ENCODE measurements at places on chromosomes 12 and 14.

DNA sequence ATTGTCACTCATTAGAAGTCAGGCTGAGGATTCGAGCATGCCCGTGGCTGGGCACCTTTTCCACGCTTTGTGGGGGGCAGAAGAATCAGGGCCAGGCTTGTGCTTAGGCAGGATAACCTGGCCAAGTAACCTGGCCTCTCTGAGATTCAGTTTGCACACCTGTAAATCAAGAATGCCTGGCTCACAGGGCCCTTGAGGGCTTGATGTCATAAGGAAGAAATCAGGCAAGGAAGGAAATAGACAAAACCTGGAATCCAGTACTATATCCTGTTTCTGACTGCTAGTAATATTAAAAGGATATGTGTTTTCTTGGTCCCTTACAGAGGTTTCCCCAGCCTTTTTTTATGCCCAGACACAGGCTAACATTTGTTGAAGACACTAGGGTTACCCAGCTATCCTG is 91.9 kb downstream of the SAMD4A start:
- no peak for DNase-seq
- H3K27ac ChIP-seq: no peak overlapping the region
- H3K4me3 ChIP-seq: no peak overlapping the region
- H3K36me3 ChIP-seq: no peaks in the 10 kb centered on the region
- no peaks in the 10 kb centered on the region for H3K4me1 ChIP-seq
- H3K27me3 ChIP-seq: no peaks in the 10 kb centered on the region

- no peaks in the 10 kb centered on the region for H3K36me3 ChIP-seq
- H3K27ac ChIP-seq: peak overlapping the region; percentile 67
- DNase-seq: no peak
- H3K27me3 ChIP-seq: no peaks in the 10 kb centered on the region
- H3K4me1 ChIP-seq: peaks cover 11% of the 10 kb centered on the region
Observed at GRCh38 chr12:32679920-32680237, 778 bp downstream of the DNM1L start.

DNA sequence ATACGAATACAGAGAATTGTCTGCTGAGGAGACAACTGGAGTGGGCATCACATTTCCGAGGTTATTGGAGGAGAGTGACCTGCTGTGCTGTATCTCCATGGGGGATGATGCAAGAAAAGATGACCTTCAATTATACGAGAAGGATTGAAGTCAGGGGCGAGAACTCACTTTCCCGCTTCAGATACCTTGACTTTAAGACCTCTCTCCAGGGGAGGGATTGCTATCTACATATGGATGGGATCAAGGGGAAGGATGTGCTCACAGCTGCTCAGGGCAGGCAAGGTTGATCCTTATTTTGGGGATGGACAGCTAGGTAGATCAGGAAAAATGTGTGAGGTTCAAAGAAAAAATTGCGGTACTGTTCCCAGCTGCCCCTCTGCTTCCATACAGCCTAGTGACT is 24.4 kb downstream of the NEUROD4 start:
- no peaks in the 10 kb centered on the region for H3K4me1 ChIP-seq
- no peaks in the 10 kb centered on the region for H3K27me3 ChIP-seq
- DNase-seq: no peak
- no peak overlapping the region for H3K4me3 ChIP-seq
- no peaks in the 10 kb centered on the region for H3K36me3 ChIP-seq
- H3K27ac ChIP-seq: no peak overlapping the region

DNA sequence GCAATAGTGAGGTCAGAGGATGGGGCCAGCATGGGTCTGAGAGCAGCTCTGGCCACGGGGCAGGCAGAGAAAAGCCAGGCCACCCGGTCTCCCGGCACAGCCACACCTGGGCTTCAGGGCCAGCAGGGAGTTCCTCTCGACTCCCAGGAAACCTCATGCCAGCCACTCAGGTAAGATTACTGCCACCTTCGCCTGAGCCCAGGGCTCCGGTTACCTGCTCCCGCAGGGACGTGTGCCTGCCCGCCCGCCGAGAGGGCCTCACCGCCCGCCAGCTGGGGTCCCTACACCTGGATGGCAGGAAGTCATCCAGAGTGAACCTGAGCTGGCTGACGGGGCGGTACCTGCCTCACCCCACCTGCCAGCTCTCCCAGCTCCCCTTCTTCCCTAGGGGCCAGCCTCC is 7.3 kb downstream of the JAG2 start:
- H3K36me3 ChIP-seq: no peaks in the 10 kb centered on the region
- no peak overlapping the region for H3K27ac ChIP-seq
- no peak for DNase-seq
- H3K4me3 ChIP-seq: no peak overlapping the region
- peaks cover 2% of the 10 kb centered on the region for H3K27me3 ChIP-seq
- H3K4me1 ChIP-seq: no peaks in the 10 kb centered on the region

GRCh38 chr12:96164951-96165811 is 29.0 kb upstream of the ELK3 start:
- no peaks in the 10 kb centered on the region for H3K36me3 ChIP-seq
- no peak overlapping the region for H3K27ac ChIP-seq
- no peaks in the 10 kb centered on the region for H3K27me3 ChIP-seq
- no peak overlapping the region for H3K4me3 ChIP-seq
- no peaks in the 10 kb centered on the region for H3K4me1 ChIP-seq
- no peak for DNase-seq

DNA sequence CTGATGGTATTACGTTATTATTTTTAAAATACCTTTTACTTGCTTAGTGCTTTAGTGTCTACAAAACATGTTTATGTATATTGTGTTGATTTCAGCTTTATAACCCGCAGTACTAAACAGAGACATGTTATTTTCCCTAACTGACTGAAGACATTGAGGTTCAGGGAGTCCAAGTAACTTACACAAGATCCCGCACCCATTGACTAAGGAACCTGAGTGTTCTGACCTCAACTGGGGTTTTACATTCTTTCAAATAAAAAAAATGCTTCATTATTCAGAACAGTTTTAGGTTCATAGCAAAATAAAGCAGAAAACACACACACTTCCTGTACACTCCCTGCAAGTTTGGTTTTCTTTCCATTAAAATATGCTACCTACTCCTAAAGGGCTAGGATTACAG is 60.4 kb upstream of the METAP2 start:
- H3K36me3 ChIP-seq: no peaks in the 10 kb centered on the region
- no peaks in the 10 kb centered on the region for H3K27me3 ChIP-seq
- no peaks in the 10 kb centered on the region for H3K4me1 ChIP-seq

DNA sequence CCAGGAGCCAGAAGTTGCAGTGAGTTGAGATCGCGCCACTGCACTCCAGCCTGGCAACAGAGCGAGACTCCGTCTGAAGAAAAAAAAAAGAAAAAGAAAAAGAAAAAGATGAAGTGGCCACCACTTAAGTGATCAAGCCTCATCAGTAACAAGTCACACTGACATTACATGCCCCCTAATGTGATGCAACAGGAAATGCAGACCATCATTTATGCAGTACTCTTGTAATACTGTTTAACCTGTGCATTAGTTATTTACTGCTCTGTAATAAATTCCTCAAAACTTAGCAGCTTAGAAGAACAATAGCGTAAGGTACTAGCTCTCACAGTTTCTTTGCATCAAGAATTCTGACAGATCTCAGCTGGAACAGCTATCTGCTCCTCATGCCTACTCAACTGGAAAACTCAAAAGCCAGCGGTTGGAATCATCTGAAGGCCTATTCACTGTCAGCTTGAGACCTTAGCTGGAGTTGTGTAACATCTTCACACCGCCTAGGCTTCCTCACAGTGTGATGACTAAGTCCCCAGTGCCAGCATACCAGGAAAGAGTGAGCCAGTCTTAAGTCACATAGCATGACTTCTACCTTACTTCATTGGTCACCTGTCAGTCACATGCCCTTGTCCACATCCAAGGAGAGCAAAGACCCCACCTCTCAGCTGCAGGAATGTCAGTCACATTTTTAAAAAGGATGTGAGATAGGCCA is 31.5 kb downstream of the EPS8 start:
- no peak overlapping the region for H3K27ac ChIP-seq
- H3K4me1 ChIP-seq: no peaks in the 10 kb centered on the region
- DNase-seq: peak; percentile 44
- no peaks in the 10 kb centered on the region for H3K27me3 ChIP-seq
- H3K4me3 ChIP-seq: no peak overlapping the region

- no peak overlapping the region for H3K4me3 ChIP-seq
- no peaks in the 10 kb centered on the region for H3K27me3 ChIP-seq
- no peak overlapping the region for H3K27ac ChIP-seq
- peaks cover 56% of the 10 kb centered on the region for H3K36me3 ChIP-seq
Observed at GRCh38 chr14:105050551-105050897, 14.7 kb downstream of the GPR132 start.

DNA sequence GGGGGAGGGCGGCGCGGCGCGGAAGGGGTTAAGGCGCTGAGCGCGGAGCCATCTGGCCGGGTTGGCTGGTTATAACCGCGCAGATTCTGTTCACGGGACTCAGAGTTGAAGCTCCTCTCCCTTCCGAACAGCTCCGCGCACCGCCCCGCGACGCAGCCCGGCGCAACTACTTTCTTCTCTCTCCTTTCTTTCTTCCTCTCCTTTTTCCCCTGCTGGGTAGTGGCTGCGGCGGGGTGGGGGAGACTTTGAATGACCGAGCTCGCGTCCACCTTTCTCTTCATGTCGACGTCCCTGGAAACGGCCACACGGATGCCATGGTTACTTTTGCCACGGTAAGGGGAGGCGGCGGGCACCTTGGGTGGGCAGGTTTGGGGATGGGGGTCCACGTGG is at the start of gene NTF3:
NTF3 (plus strand) TSS at position 98 of the 390 bp plus-strand sequence; CDS start at position 315, 217 bp downstream.
- no peak for DNase-seq
- H3K27ac ChIP-seq: no peak within 1 kb of the TSS
- peaks cover 71% of the 10 kb centered on the region for H3K27me3 ChIP-seq
- H3K4me1 ChIP-seq: peaks cover 6% of the 10 kb centered on the region
- H3K4me3 ChIP-seq: no peak within 1 kb of the TSS
- no peaks in the 10 kb centered on the region for H3K36me3 ChIP-seq

GRCh38 chr12:127162307-127162706 is 1104.7 kb upstream of the TMEM132C start:
- no peaks in the 10 kb centered on the region for H3K36me3 ChIP-seq
- H3K27me3 ChIP-seq: no peaks in the 10 kb centered on the region
- H3K27ac ChIP-seq: no peak overlapping the region
- peaks cover 19% of the 10 kb centered on the region for H3K4me1 ChIP-seq
- no peak for DNase-seq

- no peaks in the 10 kb centered on the region for H3K27me3 ChIP-seq
- no peaks in the 10 kb centered on the region for H3K36me3 ChIP-seq
- no peak overlapping the region for H3K4me3 ChIP-seq
- H3K4me1 ChIP-seq: no peaks in the 10 kb centered on the region
Observed at GRCh38 chr12:5921966-5922899, 22.8 kb downstream of the ANO2 start.

GRCh38 chr12:48331399-48331798 is 19.3 kb downstream of the ZNF641 start:
- H3K4me1 ChIP-seq: peaks cover 7% of the 10 kb centered on the region
- no peak overlapping the region for H3K27ac ChIP-seq
- no peak overlapping the region for H3K4me3 ChIP-seq
- no peak for DNase-seq
- no peaks in the 10 kb centered on the region for H3K36me3 ChIP-seq

GRCh38 chr14:69320581-69321365 is 60.8 kb downstream of the GALNT16 start:
- H3K4me3 ChIP-seq: no peak overlapping the region
- no peaks in the 10 kb centered on the region for H3K27me3 ChIP-seq
- H3K27ac ChIP-seq: no peak overlapping the region
- no peak for DNase-seq
- H3K4me1 ChIP-seq: no peaks in the 10 kb centered on the region

DNA sequence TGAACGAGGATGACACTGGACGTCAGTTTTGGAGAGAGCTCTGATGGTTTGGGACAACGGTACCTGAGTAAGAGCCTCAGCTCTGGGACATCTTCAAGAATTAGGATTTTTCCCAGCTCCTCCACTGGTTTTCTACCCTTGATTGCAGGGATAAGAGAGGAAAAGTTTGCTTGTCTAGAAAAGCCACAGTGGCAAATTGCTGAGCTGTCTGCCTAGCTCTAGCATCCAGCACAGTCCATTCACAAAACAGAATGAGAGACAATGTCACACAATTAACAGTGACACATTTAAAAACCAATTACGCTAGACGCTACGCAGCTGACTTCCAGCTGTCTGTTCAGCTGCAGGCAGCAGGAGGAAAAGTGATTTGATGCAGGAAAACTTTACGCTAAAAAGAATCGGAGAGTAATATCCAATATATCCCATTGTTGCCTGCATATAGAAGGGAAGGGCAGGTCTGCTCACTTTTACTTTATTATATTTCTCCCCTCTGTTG is 168.1 kb upstream of the PRICKLE1 start:
- no peaks in the 10 kb centered on the region for H3K27me3 ChIP-seq
- no peak for DNase-seq
- no peak overlapping the region for H3K4me3 ChIP-seq

- no peak overlapping the region for H3K4me3 ChIP-seq
- H3K36me3 ChIP-seq: no peaks in the 10 kb centered on the region
- H3K27me3 ChIP-seq: no peaks in the 10 kb centered on the region
- no peaks in the 10 kb centered on the region for H3K4me1 ChIP-seq
Observed at GRCh38 chr12:109820816-109821381, 12.3 kb downstream of the TRPV4 start.

GRCh38 chr14:72887514-72887913 is 6.4 kb downstream of the DPF3 start:
- peaks cover 12% of the 10 kb centered on the region for H3K4me1 ChIP-seq
- H3K36me3 ChIP-seq: no peaks in the 10 kb centered on the region
- no peak overlapping the region for H3K27ac ChIP-seq

- H3K27me3 ChIP-seq: no peaks in the 10 kb centered on the region
- no peak overlapping the region for H3K4me3 ChIP-seq
- H3K4me1 ChIP-seq: no peaks in the 10 kb centered on the region
- H3K36me3 ChIP-seq: no peaks in the 10 kb centered on the region
- DNase-seq: no peak
Observed at GRCh38 chr12:68870443-68870842, 62.5 kb downstream of the MDM2 start.

GRCh38 chr12:53343969-53344368 is 7.8 kb upstream of the SP7 start:
- no peaks in the 10 kb centered on the region for H3K36me3 ChIP-seq
- DNase-seq: no peak
- no peak overlapping the region for H3K4me3 ChIP-seq
- peaks cover 15% of the 10 kb centered on the region for H3K4me1 ChIP-seq
- peaks cover 4% of the 10 kb centered on the region for H3K27me3 ChIP-seq

GRCh38 chr12:110560048-110560447 is 23.1 kb downstream of the PPTC7 start:
- DNase-seq: no peak
- H3K36me3 ChIP-seq: peaks cover 5% of the 10 kb centered on the region
- H3K4me1 ChIP-seq: peaks cover 50% of the 10 kb centered on the region

Measured in CD4-positive, alpha-beta T cell (primary cell).